ENCODE measurements at places on chromosomes 16 and 17.

GRCh38 chr16:55349867-55350266 is 25.9 kb downstream of the IRX6 start:
- no peak for DNase-seq

- DNase-seq, result no peak
These were observed 369.2 kb downstream of the CDH13 start for GRCh38 chr16:82995924-82996441.

DNA sequence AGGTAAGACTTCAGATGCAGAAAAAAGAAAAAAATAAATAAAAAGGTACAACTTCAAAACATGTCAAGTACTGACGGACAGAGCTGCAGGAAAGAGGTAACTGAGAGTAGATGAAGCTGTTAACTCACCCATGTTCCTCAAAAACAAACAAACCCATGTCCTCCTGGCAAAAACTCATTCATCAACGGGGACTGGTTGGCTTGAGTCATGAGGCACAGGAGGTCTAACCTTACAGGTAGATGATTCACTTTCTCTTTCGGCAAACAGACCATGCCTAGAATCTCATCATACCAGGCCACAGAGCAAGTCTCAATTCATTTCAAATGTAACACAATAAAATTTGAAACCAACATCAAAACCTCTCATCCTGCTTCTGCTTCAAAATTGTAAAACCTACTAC is 12.3 kb upstream of the FASN start:
- DNase-seq, result no peak

GRCh38 chr17:1937461-1937860 is 87.7 kb downstream of the RTN4RL1 start:
- no peak for DNase-seq

- DNase-seq, result no peak
These were observed 126.8 kb downstream of the ZFHX3 start for GRCh38 chr16:72921106-72921505.

DNA sequence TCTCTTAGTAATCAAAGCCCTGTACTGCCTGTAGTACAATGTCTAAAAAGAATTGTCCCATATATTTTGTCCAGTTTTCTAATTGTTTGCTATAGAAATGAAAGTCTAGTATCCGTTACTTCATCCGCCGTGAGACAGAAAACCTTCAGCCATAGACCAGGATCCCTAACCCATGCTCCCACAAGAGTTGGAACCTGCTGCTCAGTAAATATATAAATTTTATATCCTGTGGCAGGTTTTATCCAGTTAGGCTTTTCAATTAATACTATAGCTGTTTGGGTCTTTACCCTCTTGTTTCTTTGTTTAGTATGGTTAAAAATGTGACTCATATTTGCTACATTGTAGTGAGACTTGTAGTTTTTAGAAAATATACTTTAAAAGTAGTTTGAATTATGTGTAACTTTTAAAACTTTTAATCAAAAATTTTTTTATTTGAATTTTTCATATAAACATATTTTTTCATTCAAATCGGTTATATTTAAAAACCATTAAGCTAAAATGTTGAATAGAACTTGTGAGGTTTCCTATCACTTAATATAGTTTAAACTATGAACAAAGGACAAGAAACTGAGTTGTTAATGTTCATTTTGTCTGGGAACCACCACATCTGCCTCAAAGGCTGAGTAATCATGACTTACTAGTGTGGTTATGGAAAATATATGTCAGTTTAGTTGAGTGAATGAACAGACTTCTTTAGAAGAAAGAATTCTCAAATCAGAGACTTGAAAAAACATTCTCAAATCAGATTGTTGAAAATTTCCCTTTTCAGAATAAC is 54.8 kb downstream of the VMP1 start:
- DNase-seq, result no peak

- DNase-seq, result no peak
These were observed 412 bp upstream of the ADGRG3 start for GRCh38 chr16:57667526-57668262.

GRCh38 chr16:78988361-78988969 is 612.1 kb downstream of the MAF start:
- no peak for DNase-seq
